Neural crest cell (in vitro differentiated cells): ENCODE measurements at places on chromosomes 4 and X.

DNA sequence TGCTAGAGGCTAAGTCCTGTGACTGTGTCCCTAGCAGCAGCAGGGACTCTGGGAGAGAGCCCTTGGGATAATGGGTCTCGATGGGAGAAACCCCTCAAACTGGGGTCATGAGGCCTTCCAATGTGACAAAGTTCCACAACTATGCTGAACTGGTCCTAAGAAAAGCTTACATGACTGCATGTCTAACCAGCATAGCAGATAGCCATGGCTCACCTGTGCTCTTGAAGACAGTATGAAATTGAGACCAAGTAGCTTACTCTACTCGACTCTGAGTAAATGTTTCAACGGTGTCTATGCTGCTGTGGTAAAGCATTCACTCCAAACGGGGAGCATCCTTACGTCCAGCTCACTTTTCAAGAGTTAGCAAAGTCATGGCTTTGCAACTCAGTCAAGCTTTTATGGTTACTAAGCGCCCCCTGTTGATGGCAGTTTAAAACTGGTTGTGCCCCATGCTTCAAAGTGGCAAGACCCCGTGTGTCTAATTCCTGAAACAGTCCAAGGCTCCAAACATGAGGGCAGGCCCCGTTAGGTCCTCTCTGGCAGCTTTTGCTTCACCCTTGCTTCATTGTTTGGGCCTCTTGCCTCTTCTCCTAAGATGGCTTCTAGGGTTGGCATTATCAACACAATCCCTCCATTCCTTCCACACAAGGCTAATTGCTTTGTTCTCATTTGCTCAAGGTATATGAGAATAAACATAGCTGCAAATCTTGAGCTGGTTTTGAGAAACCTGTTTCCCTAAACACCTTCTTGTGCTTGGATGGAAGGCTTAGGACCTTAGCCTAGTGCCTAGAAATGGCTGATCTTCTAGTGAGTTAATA, 46.6 kb downstream of the CCNG2 start:
- no peak overlapping the region for H3K4me3 ChIP-seq
- no peaks in the 10 kb centered on the region for H3K4me1 ChIP-seq
- H3K36me3 ChIP-seq: no peaks in the 10 kb centered on the region
- DNase-seq: peak; percentile 75
- H3K27me3 ChIP-seq: no peaks in the 10 kb centered on the region

DNA sequence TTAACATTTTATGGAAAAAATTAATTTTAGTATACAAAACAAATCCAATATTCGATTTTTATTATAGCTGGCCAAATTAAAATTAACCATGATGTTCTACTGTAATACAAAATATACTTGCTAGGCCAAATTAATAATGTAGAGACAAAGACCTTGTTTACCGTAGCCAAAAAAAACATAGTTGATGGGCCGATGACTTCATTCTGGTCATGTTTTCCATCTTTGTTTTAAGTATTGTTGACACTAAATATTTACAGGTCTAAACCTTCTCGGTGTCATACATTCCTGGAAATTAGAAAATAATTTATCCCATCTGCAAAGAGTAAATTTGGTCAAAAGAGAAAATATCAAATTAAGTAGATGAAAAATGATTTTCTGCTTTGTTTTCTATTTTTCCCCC, 698.5 kb downstream of the GRID2 start:
- DNase-seq: no peak
- no peak overlapping the region for H3K27ac ChIP-seq
- H3K27me3 ChIP-seq: no peaks in the 10 kb centered on the region
- H3K4me1 ChIP-seq: no peaks in the 10 kb centered on the region
- H3K4me3 ChIP-seq: no peak overlapping the region

- H3K27ac ChIP-seq: no peak overlapping the region
- no peaks in the 10 kb centered on the region for H3K36me3 ChIP-seq
- H3K4me1 ChIP-seq: no peaks in the 10 kb centered on the region
- no peaks in the 10 kb centered on the region for H3K27me3 ChIP-seq
- DNase-seq: no peak
These were observed 9.7 kb downstream of the GIMD1 start for GRCh38 chr4:106358899-106359298.

DNA sequence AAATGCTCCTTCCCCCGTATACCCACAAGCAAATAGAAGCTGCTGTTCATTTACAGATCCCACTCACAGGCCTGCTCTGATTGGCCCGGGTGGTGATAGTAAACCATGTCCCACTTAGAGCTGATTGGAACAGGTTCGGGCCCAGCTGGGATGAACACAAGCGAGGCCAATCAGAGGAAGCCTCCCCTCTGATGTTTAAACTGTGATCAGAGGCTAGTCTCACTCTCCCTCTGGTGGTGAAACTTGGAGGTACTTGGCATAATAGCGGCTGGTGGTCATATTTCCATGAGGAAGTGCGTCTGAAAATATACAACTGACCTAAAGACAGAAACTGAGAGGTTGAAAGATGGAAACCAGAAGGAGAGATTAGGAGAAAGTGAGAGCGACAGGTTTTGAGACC, 51.5 kb upstream of the TRPC3 start:
- H3K4me1 ChIP-seq: peaks cover 3% of the 10 kb centered on the region
- peak; percentile 2 for DNase-seq
- no peak overlapping the region for H3K4me3 ChIP-seq
- no peak overlapping the region for H3K27ac ChIP-seq
- peaks cover 3% of the 10 kb centered on the region for H3K27me3 ChIP-seq
- no peaks in the 10 kb centered on the region for H3K36me3 ChIP-seq

DNA sequence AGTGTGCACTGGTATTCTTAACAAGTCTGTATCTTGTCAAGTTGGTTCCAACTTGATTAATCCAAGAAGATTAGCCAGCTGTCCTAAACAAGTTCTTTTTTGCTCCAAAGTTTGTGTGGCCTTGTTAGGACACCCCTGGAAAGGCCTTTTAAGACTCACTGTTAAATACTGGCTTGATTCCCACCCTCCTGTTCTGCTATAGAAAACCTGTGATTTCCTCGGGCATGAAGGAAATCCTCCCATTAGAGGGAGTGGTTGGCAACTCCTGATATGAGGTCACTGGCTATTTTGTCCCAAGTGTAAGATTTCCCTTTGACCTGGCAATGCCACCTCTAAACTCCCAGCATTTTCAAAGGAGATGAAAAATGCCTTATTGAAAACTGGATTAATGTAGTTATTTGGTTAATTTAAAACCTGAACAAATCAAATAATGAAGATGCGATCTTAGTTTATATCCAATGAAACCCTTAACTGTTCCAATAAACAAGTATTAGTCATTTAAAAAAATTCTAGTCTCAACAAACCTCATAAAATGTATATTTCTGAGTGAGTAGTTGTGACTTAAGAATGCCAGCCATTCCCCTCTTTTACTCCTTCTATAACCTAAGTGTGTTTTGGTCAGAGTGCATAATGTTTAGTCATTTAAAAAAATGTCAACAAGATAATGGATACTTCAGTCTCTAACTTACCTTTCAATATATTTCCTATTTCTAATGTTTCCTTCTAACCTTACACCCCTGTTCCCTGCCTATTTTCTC, 94.4 kb downstream of the NPNT start:
- no peaks in the 10 kb centered on the region for H3K4me1 ChIP-seq
- DNase-seq: no peak
- no peak overlapping the region for H3K4me3 ChIP-seq
- no peak overlapping the region for H3K27ac ChIP-seq
- no peaks in the 10 kb centered on the region for H3K27me3 ChIP-seq

- no peaks in the 10 kb centered on the region for H3K27me3 ChIP-seq
- H3K4me1 ChIP-seq: no peaks in the 10 kb centered on the region
- H3K36me3 ChIP-seq: no peaks in the 10 kb centered on the region
- no peak for DNase-seq
- H3K27ac ChIP-seq: no peak overlapping the region
- no peak overlapping the region for H3K4me3 ChIP-seq
These were observed 145.4 kb upstream of the RXFP1 start for GRCh38 chr4:158376106-158376840.

- no peaks in the 10 kb centered on the region for H3K27me3 ChIP-seq
- no peaks in the 10 kb centered on the region for H3K4me1 ChIP-seq
- no peak for DNase-seq
- no peak overlapping the region for H3K4me3 ChIP-seq
These were observed 396.7 kb downstream of the FSTL5 start for GRCh38 chr4:161767116-161767515.

DNA sequence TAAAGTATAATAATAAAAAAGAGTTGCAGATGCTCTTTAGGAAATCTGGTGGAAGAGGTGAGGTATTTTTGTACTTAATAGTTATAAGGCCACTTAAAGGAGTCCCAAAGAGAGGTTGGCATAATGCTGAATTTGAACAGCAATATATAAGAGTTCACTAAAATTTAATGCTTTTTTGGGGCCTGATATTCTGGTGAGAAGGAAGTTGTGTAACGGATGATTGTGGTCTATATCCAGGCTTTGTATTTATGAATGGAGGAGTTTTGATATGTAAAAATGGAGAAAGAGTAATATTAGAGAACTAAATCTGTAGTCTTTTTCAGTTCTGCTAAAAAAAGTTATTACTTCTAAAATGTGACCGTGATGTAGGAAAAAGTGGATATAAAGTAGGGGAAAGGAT, 20.4 kb downstream of the BMP2K start:
- no peak overlapping the region for H3K4me3 ChIP-seq
- no peak for DNase-seq
- H3K36me3 ChIP-seq: peaks cover 11% of the 10 kb centered on the region
- H3K27me3 ChIP-seq: no peaks in the 10 kb centered on the region
- H3K27ac ChIP-seq: no peak overlapping the region
- H3K4me1 ChIP-seq: no peaks in the 10 kb centered on the region

GRCh38 chr4:138535316-138535715, 293.2 kb upstream of the SLC7A11 start:
- H3K27ac ChIP-seq: no peak overlapping the region
- H3K4me1 ChIP-seq: peaks cover 2% of the 10 kb centered on the region
- DNase-seq: no peak
- H3K27me3 ChIP-seq: no peaks in the 10 kb centered on the region

DNA sequence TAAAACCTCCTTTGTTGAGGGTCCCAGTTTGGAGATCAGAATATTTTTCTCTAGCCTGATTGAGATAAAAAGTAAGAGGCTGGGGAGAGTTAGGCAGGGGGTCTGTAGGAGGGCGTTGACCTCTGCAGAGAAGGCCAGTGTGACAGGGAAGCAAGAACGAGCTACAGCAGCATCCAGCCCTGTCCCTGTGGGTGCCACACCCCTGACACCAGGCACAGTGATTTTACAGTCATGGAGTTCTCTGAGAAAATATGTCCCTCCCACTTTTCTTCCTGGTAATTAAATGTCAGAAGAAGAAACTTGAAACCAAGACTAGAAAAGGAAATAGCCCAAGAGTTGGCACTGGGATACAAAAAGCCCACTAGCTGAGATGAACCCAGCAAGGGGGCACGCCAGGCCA, 25.0 kb upstream of the HELT start:
- H3K4me1 ChIP-seq: no peaks in the 10 kb centered on the region
- DNase-seq: no peak
- peaks cover 10% of the 10 kb centered on the region for H3K27me3 ChIP-seq
- H3K27ac ChIP-seq: no peak overlapping the region
- no peak overlapping the region for H3K4me3 ChIP-seq
